ENCODE measurements at places on chromosomes 2 and 18. TPM values are rescaled to one million over a fixed set of nuclear protein-coding genes. Genes with fewer than 3 reads are reported as not detected.

DNA sequence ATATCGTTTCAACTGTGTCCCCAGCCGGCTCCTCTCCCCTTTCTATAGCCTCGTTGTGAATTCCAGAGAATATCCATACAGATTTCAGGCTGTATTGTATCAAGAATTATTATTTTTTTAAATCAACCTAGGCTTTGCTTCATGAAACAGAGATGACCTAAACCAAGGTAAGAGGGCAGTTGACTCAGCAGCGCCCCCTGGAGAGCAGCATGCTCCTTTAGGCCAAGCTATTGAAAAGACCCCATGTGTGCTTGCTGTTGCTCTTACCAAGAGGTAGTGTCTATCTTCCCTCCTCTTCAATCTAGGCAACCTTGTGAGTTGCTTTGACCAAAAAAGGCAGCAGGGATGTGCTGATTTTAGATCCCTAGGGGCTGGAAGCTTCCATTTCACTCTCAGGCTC lies 426.7 kb upstream of the SMIM21 start:
- no peak for DNase-seq

DNA sequence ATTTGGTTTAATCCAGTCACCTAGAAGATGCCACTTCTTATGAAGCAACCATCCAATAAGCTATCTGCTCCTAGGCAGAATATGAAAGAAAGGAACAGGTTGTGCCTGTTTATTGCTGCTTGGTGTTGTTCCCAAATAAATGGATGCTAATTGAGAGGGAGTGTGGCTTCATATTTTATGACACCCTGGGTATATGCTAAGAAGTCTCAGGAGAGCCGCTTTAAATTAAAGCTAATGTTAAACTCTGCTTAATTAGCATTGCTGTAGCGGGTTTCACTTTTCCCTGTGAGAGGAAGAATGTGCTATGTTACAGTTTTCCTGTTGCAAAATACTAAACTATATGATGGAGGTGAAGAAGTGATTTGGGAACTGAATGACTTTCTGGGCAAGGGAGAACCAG lies 48.7 kb upstream of the TANK start:
- no peak for DNase-seq

Gene HOXD11
- 18.1 TPM for total RNA-seq

- peak; percentile 50 for DNase-seq
These were observed 99.5 kb upstream of the MAP3K20 start for GRCh38 chr2:172976116-172976515.

Gene KCNK3
- 11.8 TPM for total RNA-seq

DNA sequence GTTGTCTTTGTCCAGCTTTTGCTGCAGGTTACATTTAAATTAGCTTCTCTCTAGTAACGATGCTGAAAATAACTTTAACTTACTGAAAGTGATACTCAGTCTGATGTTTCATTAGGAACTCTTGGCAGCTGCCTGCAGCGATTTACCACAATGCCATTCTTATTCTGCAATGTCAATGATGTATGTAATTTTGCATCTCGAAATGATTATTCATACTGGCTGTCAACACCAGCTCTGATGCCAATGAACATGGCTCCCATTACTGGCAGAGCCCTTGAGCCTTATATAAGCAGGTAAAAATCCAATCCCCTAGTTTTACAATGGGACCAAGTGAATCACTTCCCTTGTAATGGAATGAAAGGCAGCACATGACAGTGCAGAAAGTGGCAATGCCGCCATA lies 16.3 kb upstream of the MFF start:
- no peak for DNase-seq

DNA sequence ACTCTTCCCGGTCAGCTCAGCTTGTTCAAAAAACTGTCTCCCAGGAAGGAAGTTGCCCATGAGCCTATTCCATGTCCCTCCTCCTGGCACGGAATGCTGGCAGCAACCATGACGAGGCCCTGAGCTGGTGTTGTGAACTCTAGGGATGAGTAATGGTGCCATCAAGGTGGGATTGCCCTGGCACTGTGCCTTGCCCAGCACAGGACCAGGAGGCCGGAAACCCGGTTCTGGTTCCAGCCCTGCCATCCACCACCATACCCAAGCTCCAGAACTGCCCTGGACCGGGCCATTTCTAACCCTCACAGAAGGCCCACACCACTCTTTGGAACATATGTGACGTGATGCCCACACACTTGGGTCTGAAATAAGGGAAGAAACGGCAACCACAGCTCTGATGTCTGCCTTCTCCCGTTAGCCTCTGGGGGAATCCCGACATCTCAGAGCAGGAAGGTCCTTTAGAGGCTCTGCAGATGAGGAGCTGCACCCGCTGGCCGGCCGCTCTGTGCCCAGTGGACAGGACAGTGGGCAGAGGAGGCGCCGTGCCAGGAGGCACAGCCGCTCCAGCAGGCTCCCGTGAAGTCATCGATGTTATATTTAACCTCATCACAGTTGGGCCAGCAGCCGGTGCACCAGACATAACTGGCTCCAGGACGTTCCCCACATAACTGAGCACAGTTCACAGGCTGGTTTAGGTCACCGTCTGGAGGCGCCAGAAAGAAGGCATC lies 462.1 kb upstream of the ID2 start:
- DNase-seq: no peak

- peak; percentile 92 for DNase-seq
These were observed 74.6 kb downstream of the ARL4C start for GRCh38 chr2:234422273-234422732.

Gene PPM1B
- total RNA-seq: 59.2 TPM

DNA sequence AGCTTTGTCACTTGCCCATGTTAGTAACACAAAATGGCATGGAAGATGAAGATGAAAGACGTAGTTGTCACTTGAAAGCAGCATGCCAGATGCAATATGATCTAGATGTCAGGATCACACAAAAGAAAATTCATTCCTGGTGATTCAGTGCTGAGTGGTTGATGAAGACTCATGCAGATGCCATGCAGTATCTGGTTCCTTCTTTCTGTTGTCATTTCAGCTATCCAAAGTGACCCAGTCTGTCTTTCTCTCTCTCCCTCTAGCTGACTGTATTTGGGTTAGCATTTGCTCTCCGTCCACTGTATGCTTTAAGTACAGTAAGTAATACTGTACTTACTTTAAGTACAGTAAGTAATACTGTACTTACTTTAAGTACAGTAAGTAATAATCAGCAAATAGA lies 50.4 kb downstream of the TTN start:
- DNase-seq: no peak

DNA sequence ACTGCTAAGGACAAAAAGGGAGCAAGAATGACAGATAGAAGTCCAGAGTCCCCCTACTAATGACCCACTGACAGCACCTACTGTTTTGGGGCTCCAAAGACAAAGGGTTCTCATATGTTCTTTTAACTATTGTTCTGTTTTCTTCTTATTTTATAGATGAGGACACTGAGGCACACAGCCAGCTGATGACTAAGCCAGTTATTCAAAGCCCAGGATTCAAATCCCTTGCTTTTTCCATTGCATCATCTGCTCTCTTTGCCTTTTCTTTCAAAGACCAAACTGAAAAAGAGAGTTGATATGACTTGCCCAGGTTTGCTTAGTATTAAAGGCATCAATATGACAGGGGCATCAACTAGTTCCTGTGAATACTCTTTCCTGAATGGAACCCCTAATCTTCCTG lies 299.8 kb downstream of the LRATD1 start:
- no peak for DNase-seq

DNA sequence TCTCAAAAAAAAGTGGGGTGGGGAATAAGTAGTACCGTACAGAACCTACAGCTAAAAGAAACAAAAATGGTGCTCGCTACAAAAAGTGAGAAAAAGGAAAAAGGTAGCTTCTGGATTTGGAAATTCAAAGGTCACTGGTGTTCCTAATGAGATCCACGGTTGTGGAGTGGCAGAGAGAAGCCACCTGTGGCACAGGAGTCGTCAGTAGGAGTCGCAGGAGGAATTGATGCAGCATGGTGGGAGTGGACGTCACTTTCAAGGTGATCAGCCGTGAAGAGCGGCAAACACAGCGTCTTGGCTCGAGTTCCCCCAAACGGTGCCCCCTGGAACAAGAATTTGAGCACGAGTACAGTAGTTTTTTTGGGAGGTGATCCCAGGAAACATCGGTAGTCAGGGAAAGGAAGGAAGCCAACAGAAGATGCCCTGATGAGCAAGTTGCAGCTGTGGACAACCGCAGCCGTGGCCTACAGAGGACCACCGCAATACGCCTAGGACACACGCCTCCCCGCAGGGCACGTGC lies 1.4 kb upstream of the TTL start:
- no peak for DNase-seq

- no peak for DNase-seq
These were observed 926.2 kb downstream of the TSN start for GRCh38 chr2:122681626-122682025.

DNA sequence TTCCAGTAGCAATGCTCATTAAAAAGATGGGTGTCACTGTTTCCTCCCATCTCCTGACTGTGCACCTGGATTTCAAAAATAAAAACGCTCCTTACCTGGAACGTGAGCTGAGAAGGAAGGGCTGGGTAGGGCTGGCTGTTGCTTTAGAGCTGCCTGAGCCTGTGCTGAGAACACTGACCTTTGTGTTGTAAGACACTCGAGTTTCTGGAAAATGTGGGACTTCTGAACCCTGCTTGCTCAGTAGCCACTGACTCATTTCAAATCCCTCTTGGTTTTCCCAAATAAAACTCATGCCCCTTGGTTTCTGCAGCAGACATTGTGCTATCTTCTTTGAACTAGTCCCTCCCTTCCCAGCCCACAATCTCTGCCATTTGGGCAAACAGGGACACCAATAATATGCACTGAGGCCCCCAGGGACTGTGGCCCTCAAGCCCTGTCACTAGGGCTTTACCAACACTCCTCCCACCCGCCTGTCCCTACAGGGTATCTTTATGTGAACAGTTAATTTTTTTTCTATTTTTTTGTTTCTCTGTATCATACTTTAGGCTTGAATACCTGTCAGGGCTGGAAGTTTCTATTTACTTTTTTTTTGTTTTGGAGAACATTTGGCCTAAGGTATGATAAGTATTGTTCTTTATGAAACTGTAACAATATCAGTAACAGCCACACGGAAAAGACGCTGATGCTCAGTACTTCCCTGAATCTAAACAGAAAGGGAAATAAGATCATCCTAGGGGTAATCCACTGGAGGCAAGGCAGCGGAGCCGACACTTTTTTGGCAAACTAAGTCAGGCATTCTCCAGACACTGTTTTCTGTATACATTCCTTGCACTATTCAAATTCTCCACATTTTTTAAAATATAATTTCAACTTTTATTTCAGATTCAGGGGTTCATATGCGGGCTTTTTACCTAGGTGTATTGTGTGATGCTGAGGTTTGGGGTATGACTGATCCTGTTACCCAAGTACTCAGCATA lies 280.2 kb downstream of the STK39 start:
- DNase-seq: peak; percentile 48

Gene DCAF17
- 37.1 TPM for total RNA-seq

DNA sequence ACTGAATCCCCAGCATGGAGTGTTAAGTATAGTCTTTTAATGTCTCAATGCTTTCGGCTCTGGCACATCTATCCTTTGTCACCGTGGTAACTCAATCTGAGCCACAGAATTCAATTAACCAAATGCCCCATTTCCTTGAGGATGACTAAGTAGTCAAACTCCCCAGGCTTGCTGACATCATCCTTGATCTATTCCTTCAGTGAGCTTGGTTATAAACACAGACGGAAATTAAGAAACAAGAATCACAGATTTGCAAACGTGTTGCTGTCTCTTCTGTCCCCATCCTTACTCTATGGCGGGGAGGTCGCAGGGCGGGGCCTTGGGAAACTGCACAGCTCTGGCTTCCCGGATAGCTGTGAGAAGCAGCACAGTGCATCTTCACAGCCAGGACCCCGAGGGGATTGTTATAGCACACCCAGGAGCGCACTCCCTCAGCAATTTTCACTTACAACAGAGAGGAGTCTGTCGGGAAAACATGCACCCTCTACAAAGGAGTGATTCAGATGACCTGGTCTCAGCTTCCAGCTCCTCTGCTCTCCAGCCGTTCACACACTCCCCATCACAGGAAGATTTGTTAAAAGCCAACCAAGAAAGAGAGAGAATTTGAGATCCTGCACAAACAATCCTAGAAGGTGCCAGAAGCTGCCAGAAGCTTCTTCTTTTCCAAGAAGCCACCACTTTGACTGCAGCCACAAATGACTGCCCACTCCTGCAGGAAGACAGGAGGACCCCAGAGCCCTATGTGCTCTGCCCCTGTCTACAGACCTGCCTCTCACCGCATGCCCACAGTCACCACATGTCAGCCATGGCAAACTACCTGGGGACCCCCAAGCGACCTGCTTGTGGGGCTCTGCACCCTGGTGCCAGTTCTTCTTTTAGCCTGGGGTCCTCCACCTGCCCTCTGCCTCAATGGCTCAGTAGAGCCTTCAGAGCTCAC lies 44.9 kb upstream of the YWHAQ start:
- peak; percentile 53 for DNase-seq

Gene MBD5
- 84.5 TPM for total RNA-seq

DNA sequence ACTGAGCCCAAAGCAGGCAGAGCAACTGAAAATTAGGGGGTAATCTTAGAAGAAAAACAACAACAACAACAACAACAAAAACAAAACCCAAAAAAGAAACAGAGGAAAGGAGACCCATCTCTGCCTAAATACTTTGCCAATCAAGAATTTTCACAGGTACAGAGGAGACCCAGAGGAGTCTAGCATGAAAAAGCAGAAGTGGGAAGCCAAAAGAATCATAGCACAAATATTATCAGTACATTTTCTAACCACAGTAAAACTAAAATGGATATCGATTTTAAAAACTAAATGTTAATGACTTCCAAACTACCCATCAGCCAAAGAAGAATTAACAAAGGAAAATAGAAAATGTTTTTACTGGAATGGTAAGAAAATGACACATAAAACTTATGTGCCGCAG lies 148.1 kb downstream of the BAZ2B start:
- no peak for DNase-seq

DNA sequence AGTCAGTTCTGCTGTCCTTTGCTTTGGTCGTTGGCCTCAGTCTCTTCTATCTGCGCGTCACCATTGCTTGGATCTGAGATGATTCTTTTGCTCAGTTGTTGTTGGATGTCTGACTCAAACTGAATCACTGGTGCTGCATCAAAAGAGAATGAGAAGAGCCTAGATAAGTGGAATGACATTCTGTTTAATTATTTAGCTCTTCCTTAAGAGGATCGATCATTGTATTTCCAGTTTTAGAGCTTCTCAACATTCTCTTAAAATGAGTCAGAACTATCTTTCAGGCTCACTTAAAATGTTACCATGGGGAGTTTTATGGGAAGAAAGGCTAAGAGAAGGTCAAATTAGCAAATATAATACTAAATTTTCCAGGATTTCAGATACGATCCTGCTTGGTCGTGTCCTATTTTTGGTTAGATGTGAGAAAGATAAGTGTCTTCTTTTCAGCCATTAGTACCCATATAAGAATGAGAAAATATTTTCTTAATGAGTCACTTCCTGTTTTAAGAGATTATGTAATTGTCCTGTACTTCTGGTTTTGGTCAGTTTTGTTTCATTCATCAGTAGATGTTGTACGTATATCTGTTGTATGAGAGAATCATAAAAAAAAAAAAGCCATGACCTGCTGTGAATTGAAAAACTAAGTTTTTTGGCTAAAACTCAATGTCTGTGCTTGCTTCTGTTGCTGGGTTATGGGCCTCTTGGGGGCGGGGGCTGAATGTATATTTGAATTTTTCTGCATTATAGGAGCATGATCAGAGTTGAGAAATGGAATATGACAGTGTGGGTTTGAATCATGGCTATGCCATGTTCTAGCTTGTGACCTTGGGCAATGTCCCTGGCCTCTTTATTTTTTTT lies 31.6 kb upstream of the CASP10 start:
- DNase-seq: no peak
